Effector CD8-positive, alpha-beta T cell (primary cell): ENCODE measurements at places on chromosomes 16 and 17.

DNA sequence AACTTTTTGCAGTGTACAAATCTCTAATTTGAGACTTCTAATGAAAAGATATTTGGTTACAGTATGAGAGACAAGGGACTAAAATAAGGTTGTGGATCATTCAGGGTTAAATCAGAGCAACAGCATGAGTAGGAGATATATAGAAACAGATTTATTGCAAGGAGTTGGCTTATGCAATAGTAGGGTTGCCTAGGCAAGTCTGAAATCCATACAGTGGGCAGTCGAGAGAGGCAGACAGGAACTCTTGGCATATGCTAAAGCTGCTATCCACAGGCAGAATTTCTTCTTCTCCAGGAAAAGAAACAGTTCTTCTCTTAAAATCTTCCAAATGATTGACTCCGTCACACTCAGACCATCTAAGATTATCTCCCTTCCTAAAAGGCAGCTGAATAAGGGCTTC, 500.8 kb downstream of the MAF start:
- no peak for DNase-seq

GRCh38 chr17:8402921-8403536, 5.4 kb upstream of the RNF222 start:
- DNase-seq, result no peak

GRCh38 chr16:23398987-23399805, 53.8 kb downstream of the COG7 start:
- no peak for DNase-seq

DNA sequence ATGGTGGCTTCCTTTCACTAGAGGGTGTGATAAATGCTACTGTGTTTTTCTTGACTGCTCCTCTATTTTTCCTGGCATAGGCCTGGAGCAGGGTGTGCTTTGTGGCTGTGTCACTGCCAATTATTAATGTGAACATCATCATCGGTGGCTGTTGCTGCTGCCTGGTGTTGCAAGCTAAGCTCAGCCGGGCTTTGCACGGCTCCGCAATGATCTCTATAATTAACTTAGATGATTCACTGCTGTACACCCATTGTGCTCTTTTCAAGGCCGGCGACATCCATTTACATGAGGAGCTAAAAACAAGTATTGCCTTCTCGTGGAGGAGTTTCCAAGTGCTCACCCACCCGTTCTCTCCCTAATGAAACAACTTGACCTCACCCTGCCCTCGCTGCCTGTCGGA, 160.1 kb upstream of the IRX3 start:
- DNase-seq, result no peak

DNA sequence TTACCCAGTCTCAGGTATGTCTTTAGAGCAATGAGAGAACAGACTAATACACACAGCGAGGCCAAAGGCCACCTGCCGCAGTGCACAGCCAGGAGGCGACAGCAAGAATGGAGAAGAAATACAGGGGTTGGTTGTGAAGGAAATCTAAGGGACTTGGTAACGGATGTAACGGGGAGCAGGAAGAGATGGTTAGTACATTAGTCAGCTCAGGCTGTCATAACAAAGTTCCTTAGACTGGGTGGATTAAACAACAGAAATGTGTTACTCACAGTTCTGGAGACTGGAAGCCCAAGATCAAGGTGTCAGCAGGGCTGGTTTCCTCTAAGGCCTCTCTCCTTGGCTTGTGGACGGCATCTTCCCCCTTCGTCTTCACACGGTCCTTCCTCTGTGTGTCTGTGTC, 47.1 kb downstream of the TVP23C start:
- no peak for DNase-seq
